ENCODE measurements at places on chromosomes 3 and 15.

DNA sequence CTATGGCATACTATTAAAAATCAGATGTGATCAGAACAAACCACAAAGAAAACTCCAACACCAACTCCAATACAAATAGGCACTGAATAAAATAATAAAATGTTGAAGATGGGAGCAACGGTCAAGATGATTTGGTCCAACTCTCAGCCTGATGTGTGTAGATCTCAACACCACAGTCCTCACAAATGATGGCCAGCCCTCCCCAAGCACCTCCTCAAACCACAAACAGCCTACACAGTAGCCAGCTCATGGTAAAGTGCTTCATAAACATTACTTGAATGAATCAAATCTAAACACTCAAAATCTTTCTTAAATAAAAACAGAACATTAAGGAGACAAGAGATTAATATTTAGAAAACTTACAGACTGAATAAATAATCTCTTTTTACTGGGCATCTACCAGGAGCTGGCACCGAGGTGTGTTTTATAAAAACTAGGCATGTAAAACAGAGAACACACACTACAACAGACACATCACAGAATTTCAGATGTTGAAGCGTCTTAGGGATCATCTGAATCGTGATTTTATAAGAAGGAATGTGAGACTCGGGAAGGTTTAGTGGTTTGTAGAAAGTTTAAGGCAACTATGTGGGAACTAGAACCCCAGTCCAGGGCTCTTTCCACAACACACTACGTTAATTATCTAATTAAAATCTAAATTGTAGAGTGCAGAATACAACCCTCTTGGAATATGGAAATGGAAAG, 102.4 kb downstream of the MYLK start:
- DNase-seq = no peak

DNA sequence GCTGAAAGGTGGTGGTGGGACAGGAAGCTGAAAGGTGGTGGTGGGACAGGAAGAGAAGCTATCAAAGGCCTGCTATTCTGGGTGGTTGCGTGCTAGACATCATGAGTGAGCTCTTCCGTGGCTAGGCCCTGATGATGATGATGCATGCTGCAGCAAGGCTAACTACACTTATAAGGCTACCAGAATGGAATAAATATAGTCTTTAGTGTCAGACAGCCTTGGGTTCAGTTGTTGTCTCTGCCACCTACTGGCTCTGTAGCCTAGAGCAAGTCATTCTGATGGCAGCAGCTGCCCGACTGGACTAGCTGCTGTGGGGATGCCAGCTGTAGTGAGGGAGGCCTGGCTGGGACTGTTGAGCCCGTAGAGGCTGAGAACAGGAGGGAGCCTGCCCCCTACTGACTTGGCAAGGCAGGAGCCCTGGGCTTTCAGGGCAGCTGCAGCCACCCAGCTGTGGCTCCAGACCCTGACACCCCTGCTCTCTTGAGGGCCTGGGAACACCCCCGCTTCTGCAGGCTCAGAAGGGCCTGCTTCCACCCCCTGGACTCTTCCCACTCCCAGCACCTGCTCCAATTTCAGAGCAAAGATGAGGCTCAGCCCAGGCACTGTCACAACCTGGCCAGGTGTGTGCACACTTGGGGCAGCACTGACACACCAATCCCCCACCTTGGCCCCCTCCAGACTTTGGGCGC, 21.4 kb upstream of the ZBED2 start:
- DNase-seq = peak; percentile 68

GRCh38 chr3:39065197-39065596, 13.4 kb downstream of the WDR48 start:
- peak; percentile 10 for DNase-seq

DNA sequence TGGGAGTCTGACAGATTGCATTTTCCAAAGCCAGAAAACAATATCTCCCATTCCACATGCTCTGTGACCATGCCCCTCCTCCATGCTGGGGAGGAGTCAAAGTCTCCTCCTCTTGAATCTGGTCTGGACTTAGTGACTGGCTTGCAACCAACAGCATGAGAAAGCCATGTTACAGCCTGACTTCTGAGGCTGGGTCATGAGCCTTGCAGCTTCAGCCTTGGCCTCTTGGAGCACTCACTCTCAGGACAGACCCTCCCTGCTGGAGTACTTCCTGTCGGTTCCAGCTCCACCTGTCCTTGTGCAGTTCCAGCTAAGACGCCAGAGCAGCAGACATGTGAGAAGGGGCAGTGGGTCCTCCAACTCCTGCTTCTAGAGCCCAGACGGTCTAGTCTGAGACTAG, 49.7 kb upstream of the RBSN start:
- DNase-seq = no peak

DNA sequence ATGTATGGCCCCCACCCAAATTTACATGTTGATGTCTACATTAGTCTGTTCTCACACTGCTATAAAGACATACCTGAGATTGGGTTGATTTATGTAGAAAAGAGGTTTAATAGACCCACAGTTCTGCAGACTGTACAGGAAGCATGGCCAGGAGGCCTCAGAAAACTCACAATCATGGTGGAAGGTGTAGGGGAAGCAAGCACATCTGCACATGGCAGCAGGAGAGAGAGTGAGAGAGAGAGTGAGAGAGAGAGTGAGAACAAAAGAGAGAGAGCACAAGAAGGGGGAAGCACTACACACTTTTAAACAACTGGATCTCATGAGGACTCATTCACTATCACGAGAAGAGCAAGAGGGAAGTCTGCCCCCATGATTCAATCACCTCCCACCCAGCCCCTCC, 130.5 kb downstream of the XXYLT1 start:
- no peak for DNase-seq

- DNase-seq = no peak
These were observed 92.4 kb downstream of the OXNAD1 start for GRCh38 chr3:16357186-16358121.

DNA sequence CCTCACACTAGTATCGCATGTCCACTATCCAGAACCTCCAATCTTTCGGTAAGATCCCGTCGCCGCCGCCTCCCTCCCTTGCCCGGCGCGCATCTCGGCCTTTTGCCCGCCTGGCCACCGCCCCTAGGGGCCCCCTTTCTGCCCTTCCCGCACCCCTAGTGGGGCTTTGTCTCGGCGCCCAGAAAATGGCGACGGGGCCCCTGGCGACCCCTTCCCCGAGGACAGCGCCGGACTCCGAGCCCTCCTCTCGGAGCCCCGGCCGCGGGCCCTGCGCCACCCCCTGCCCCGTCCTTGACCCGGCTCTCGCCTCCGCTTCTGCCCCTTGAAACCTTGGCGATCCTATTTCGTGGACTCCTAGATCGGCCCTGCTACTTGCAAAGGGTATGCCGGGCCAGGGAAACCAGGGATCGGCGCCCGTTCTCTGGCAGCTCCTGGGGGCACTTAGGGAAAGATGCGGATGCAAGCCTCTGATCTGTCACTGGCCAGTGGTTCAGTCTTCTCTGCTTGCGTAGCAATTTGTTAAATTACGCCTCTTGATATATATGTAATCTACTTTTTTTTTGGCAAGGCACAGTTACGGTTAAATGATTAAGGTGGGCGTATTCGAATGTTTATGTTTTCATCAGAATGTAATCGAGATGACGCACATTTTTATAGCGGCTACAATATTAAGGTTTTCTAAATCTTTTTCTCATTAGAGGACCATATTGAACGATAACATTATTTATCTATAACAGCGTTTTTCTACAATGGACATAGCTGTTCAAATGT, 603 bp downstream of the EIF1B start:
- DNase-seq = peak; percentile 13

- DNase-seq = no peak
These were observed 320.8 kb downstream of the GBE1 start for GRCh38 chr3:81440661-81441060.

DNA sequence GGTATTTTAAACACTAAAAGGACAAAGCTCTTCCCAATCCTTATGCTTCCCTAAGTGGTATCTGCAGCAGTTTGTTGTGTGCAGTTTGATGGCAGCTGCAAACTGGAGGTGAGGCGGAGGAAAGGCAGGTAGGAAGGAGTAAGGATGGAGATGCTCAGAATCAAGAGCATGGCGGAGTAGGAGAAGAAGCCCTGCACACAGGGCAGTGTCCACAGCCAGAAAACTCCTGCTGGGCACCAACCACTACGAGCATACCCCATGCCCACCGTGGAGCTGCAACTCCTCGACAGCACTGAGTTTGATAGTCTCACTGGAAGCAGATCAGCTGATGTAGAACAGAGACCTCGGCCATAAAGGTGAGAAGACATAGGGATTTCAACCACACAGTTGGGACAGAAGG, 30.3 kb upstream of the ESYT3 start:
- no peak for DNase-seq

DNA sequence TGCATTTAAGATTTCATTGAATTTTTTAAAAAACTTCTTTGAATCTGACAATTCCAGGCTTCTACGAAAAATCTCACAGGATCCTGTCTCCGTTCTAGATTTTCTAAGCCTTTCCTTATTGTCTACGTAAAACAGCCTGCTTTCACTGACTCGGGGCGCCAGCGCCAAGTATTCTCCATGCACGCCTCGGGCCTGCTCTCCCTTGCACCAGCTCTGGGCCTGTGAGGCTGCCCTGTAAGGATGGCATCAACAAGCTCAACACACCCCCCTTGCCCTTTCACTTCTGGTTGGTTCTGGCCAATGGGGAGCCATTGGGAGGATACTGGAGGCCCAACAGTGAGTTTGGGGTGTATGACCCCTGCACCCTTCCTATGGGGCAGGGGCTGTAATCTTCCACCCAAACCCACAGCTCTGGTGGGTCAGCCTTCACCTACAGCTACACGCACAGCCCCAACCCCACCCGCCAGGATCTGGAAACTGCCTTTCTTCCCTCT, 47.8 kb downstream of the SLC41A3 start:
- DNase-seq = no peak

DNA sequence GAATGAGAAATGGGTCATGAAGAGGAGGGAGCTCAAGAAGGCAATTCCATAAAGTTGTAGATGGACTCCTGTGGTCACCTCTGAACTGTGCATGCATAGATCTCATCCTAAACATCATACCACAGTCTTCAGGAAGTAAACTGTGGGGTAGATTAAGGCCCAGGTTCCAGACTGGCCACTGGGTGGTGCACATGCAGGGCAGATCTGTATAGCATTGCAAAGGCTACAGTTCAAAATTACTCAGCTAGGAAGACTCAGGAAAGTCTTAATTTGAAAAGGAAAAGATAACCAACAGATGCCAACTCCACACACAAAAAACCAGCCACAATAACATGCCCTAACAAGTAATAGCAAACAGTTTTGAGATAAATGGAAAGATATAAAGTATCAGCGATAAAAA, 20.3 kb downstream of the KY start:
- DNase-seq = no peak

Measured in stimulated activated CD4-positive, alpha-beta T cell treated with anti-CD3 and anti-CD28 coated beads, Interleukin-15, amount 100 ng/mL, for 48 hours (primary cell).